ENCODE measurements at places on chromosomes 7 and 10. TPM values are rescaled to one million over a fixed set of nuclear protein-coding genes. Genes with fewer than 3 reads are reported as not detected.
A peak's percentile ranks its signal among the peaks of the same experiment; 100 is the strongest.

- ATAC-seq: no peak
Observed at GRCh38 chr7:99786726-99787335, 2.8 kb upstream of the CYP3A4 start.

DNA sequence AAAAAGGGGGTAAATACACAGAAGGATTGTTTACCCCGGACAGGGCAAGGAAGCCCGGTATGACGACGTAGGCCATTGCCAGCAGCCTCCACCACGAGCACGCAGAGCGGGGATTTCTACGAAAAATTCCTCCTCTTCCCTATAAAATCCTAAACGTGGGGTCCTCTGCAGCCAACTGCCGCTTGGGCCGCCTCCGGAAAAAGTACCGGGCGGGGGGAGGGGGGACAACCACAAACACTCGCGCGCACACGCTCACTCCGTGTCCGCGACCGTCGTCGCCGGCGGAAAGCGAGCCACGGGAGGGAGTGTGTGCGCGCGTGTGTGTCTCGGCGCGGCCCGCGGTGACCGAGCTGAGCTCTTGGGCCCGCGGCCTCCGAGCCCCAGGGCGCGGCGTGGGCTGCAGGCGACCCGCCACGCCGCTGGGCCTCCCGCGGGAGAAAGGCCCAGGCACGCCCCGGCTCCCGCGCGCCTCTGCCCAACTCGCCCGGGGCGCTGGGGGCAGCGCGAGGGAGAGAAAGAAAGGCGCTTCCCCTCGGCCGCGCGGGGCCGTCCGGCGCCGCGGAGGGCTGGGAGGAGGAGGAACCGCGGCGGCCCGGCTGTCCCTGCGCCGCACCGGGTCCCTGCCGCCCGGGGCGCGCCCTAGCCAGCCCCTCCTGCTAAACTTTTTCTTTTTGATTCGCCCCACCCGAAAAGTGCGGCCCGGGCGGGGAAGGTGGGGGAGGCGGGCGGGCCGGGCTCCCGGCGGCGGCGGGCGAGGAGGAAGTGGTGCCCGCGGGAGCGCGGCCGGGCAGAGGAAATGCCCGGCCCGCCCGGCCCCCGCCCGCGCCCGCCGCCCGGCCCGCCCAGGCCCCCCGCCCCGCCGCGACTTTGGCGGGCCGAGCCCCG lies 1.5 kb downstream of the CTBP2 start:
- peak; percentile 28 for ATAC-seq

- ATAC-seq: no peak
Observed at GRCh38 chr7:150666412-150666811, 19.1 kb upstream of the GIMAP2 start.

DNA sequence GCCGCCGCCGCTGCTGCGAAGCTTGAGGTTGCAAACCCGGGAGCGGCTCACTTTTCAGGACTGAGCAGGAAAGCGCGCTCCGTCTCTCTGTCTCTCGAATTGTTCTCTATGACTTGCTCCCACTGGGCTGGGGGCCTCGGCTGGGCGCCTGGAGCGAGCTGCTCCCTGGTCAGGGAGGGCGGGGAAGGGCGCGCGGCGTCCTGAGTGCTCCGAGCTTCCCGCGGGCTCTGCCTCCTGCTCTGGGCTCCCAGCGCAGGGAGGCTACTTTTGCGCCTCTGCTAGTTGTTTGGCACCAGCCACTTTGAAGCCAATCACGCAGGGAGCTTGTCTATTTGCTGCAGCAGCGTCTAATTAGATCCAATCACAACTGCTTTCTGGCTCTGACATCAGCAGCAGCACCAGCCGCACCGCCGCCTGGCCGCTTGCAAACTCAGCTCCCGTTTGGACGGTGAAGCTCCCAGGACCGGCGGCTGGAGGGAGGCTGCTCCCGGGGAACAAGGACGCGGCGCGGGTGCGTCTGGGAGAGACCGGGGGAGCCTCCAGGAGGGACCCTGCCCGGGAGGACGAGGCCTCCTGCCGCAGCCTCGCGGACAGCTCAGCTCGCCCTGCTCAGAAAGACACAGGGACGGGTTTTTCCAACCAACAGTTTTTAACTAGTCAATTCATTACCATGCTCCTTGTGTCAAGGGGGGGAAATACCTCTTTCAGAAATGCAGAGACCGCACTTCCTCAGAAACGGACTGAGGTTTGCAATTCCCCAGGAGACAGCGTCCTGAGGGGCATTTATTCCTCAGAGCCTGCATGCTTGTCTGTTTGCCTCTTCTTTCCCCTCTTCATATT lies at the start of gene ADARB2:
TSS of gene ADARB2 (minus strand) at position 304 of the 840 bp plus-strand sequence.
- no peak for ATAC-seq

Gene CUBN
- 2.8 TPM for total RNA-seq

Gene NEBL
- 2.6 TPM for total RNA-seq

Data from gastroesophageal sphincter (tissue), 4 donors.